Caco-2 (cell line): ENCODE measurements at places on chromosomes 1 and 21. TPM values are rescaled to one million over a fixed set of nuclear protein-coding genes. Genes with fewer than 3 reads are reported as not detected.

DNA sequence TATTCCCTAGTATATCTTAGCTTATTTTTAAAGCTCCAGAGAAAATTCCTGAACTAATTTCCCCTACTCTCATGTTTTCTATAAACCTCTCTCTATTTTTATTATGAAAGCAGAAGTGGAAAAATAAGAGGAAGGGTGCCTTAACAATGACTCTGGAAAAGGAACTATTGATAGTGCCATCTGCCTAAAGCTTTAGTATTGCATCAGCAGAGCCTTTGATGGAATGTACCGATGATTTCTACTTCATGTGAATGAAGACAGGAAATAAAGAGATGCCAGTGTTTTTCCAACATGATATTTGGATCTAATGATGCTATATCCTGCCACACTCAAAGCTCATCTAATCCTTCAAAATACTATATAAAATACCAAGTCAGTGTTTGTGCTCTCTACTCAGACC, 35.1 kb downstream of the TNFSF18 start:
- H3K4me1 ChIP-seq = no peaks in the 10 kb centered on the region
- H3K27ac ChIP-seq = no peak overlapping the region
- no peak overlapping the region for H3K4me3 ChIP-seq

- H3K27ac ChIP-seq = no peak overlapping the region
- no peaks in the 10 kb centered on the region for H3K27me3 ChIP-seq
- no peaks in the 10 kb centered on the region for H3K4me1 ChIP-seq
- no peaks in the 10 kb centered on the region for H3K36me3 ChIP-seq
Measured at GRCh38 chr1:198627436-198628066, 11.3 kb upstream of the PTPRC start.

- no peak overlapping the region for H3K27ac ChIP-seq
- no peaks in the 10 kb centered on the region for H3K27me3 ChIP-seq
- no peaks in the 10 kb centered on the region for H3K36me3 ChIP-seq
Measured at GRCh38 chr1:195754874-195755273, 853.4 kb downstream of the KCNT2 start.

DNA sequence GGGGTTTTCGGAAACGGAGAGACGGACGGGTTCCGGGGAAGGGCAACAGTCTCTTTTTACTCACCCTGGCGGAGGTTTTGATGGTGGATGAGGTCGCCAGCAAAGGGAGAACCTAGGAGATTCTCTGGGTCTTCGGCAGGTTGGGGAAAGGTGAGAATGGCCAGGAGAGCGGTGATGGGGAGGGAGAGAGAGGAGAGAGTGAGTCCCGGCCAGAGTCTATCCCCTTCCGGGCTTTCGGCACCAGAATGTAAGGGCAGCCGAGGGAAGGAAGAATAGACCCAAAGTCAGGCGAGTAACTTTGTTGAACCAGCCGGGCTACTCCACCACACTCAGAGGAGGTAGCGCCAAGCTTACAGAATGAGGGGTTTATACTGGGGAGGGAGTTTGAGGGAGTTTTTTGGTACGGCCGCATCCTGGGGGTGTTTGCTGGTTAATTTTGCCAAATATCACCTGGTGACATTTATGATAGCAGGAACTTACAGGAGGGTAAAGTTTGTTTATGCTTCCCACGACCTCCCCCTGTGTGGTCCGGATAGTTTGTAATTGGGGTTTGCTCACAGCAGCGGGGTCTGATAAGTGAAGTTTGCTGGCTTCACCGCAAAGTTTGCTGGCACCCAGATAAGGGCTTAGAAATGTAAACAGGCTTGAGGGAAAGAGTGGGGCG, 141.1 kb upstream of the ETV3 start:
- no peak overlapping the region for H3K27ac ChIP-seq
- peaks cover 15% of the 10 kb centered on the region for H3K4me1 ChIP-seq
- no peaks in the 10 kb centered on the region for H3K36me3 ChIP-seq
- no peaks in the 10 kb centered on the region for H3K27me3 ChIP-seq
- H3K4me3 ChIP-seq = no peak overlapping the region
- no peak for DNase-seq

DNA sequence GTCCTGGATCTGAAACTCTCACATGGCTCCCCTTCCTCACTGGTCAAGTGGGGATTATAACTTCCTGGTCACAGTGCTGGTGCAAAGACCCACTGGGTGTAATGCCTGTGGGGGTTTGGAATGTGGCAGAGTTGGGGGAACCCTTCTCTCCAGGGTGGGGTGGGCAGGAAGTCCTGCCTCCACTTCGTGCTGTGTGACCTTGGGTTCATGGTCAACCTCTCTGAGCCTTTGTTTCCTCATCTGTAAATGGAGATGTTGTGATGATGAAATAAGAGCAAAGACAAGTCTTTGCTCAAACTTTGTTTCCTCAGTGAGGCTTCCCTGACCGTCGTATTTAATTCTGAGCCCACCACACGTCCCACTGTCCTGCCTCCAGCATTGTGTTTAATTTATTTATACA, 564.7 kb downstream of the PTPRU start:
- no peaks in the 10 kb centered on the region for H3K36me3 ChIP-seq
- DNase-seq = no peak
- no peak overlapping the region for H3K27ac ChIP-seq
- no peaks in the 10 kb centered on the region for H3K27me3 ChIP-seq

DNA sequence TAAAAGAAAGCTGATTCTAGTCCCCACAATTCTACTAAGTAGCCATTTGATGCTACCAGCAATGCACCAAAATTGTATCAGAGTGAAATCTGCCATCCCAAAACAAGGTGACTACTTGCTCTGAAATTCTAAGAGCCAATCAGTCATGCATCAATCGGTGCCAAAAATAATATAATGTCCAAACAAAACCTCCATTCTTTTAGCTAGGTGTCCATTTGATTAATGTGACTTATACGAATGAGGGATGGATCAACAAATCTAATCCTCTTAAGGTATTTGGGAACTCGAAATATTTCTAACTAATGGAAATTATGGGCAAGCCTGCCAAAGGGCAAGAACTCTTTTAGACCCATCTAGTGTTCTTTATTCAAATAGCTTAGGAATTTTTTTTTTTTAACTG, 66.4 kb upstream of the NEK2 start:
- no peak overlapping the region for H3K4me3 ChIP-seq
- H3K36me3 ChIP-seq = no peaks in the 10 kb centered on the region
- H3K27ac ChIP-seq = no peak overlapping the region
- H3K4me1 ChIP-seq = no peaks in the 10 kb centered on the region
- no peaks in the 10 kb centered on the region for H3K27me3 ChIP-seq
- no peak for DNase-seq

- peaks cover 12% of the 10 kb centered on the region; the same call in 1 of the 2 replicates for H3K4me1 ChIP-seq
- H3K36me3 ChIP-seq = peaks cover 2% of the 10 kb centered on the region; the same call in 1 of the 2 replicates
- no peaks in the 10 kb centered on the region for H3K27me3 ChIP-seq
- H3K4me3 ChIP-seq = no peak overlapping the region
- no peak overlapping the region for H3K27ac ChIP-seq
- DNase-seq = no peak
Measured at GRCh38 chr1:145999321-146000024, 3.1 kb upstream of the TXNIP start.

GRCh38 chr1:198776602-198777029, 137.8 kb downstream of the PTPRC start:
- no peaks in the 10 kb centered on the region for H3K36me3 ChIP-seq
- no peaks in the 10 kb centered on the region for H3K27me3 ChIP-seq
- H3K4me1 ChIP-seq = peaks cover 18% of the 10 kb centered on the region; the same call in 1 of the 2 replicates
- no peak for DNase-seq
- no peak overlapping the region for H3K27ac ChIP-seq

- peak overlapping the region; percentile 84 for H3K27ac ChIP-seq
- H3K27me3 ChIP-seq = no peaks in the 10 kb centered on the region
- no peaks in the 10 kb centered on the region for H3K36me3 ChIP-seq
- DNase-seq = no peak
Measured at GRCh38 chr1:32361308-32361673, 994 bp downstream of the FAM229A start.

DNA sequence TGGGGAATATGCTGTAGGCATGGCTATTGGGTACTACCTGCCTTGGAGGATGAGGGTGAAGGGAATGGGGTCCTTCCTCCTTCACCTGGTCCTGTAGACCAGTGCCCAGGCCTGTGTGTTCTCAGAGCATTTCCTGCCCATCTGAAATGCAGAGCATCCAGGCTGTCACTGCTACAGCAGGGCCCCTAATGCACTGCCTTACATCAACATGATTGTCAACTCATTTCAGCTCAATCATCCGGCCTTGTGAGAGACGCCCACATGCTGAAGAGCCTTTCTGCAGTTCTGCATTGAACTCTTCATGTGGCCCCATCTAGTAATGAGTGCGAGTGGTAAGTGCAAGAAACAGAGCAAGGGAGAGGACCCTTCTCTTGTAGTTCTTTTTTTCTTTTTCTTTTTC, 39.8 kb upstream of the SRP9 start:
- H3K4me1 ChIP-seq = no peaks in the 10 kb centered on the region
- H3K4me3 ChIP-seq = no peak overlapping the region
- H3K27me3 ChIP-seq = no peaks in the 10 kb centered on the region
- H3K27ac ChIP-seq = no peak overlapping the region

- no peaks in the 10 kb centered on the region for H3K27me3 ChIP-seq
- no peak overlapping the region for H3K27ac ChIP-seq
- H3K36me3 ChIP-seq = no peaks in the 10 kb centered on the region
Measured at GRCh38 chr1:161069241-161069640, 450 bp downstream of the ARHGAP30 start.

DNA sequence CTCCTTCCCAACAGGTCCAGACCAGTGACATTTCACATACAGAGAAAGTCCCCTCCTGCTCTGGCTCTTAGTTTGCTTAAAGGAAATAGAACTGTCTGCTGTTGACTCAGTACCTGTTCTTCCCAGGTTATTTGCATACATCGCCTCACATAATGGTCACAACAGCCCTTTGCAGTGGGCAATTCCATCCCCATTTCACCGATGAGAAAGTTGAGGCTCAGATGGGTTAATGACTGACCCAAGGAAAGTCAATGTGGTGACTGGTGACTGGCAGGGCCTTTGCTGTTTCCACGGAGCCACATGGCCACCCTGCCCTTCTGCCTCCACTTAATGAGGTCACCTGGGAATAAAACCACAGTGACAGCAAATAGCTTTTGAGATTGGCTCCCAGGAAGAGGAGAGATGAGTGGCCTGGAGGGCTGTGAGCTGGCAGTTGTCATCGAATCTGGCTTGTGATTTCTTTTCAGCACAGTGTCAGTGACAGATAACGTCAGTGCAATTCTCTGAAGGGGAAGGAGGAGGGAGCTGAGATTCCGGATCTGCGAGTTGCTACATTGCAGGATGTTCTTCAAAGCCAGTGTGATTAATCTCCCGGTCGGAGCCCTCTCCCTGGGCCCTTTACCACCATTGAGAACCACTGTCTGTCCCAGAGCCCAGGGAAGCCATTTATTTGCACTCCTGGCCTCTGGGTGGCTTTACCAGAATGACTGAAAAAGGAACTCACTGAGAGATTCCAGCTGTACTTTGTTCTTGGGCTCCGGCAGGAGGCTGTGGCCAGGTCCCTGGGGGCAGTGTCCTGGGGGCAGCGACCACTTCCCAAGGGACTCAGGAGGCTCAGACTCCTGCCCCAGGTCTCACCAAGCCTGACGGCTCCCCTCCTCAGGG, 117.2 kb downstream of the CNIH3 start:
- DNase-seq = no peak
- H3K4me3 ChIP-seq = no peak overlapping the region
- no peaks in the 10 kb centered on the region; the same call in 1 of the 2 replicates for H3K27me3 ChIP-seq
- no peaks in the 10 kb centered on the region for H3K4me1 ChIP-seq

DNA sequence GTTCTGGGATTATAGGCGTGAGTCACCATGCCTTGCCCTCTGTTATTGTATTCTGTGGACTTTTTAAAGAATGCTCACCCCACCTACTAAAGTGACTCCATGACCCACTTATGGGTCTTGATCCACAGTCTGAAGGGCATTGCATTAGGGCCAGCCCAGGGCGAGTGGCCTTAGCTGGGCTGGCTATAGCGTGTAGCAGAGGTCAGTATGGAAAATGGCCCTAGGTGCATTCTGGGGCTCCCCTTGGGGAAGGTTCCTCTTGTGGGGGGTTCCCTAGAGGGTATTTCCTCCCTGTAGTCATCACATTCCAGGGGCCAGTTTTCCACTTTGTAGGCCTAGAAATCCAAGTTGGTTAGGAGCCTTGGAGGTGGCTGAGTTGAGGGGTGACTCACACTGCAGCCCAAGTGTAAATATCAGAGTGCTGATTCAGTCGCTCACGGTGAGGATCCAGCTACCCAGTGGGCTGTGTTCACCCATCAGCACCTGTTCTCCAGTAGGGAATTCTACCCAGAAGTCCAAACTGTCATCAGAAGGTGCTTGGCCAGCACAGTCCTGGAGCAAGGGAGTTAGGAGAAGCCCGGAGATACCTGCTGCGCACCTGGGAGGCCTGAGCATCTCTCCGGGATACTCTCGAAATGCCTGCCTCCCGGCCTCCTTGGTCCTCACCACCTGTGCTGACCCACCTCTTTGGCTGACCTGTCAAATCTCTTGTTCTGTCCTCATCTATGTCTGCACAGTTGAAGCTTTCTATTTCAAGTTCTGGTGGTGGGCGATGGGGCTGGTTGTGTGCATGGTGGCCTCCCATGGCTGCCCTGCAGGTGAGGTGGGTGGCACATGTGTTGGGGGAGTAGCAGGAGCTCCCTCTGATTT, 52.2 kb downstream of the NENF start:
- no peak for DNase-seq
- peaks cover 54% of the 10 kb centered on the region for H3K4me1 ChIP-seq
- peak overlapping the region; percentile 88 for H3K27ac ChIP-seq

- H3K36me3 ChIP-seq = peaks cover 18% of the 10 kb centered on the region
- no peaks in the 10 kb centered on the region for H3K27me3 ChIP-seq
- no peak overlapping the region for H3K27ac ChIP-seq
- no peak overlapping the region for H3K4me3 ChIP-seq
Measured at GRCh38 chr1:209627732-209628196, 24.5 kb downstream of the LAMB3 start.

DNA sequence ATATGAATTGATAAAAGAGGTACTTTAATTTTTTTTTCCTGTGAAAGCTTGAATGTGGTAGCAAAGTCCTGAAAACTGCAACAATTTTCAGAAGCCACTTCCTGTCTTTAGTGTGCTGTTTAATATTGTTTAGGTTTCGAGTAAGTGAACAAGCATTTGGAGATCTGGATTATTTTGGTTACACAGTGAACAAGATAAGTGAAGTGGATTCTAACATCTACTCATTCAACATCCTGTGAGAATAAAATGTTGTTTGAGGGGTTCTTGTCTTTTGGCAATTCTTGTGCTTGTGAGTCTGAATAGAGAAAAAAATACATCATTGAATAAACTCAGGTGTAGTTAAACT, 35.2 kb upstream of the PLA2G4A start:
- H3K4me3 ChIP-seq = no peak overlapping the region
- DNase-seq = no peak
- H3K4me1 ChIP-seq = no peaks in the 10 kb centered on the region
- no peaks in the 10 kb centered on the region for H3K36me3 ChIP-seq
- H3K27ac ChIP-seq = no peak overlapping the region

TRPM2 gene
- 0.07 and 0.20 TPM in 2 replicates for total RNA-seq

SLC30A2 gene
- total RNA-seq = 1.1 and 3.0 TPM in 2 replicates

MYOG gene
- not detected in 2 replicates for total RNA-seq

SNRPE gene
- 236 and 264 TPM in 2 replicates for total RNA-seq

OLIG2 gene
- not detected in 2 replicates for total RNA-seq

CFHR1 gene
- total RNA-seq = not detected in 2 replicates

PLA2G4A gene
- total RNA-seq = 2.0 and 3.4 TPM in 2 replicates
